ENCODE measurements at places on chromosomes 2 and 18.

DNA sequence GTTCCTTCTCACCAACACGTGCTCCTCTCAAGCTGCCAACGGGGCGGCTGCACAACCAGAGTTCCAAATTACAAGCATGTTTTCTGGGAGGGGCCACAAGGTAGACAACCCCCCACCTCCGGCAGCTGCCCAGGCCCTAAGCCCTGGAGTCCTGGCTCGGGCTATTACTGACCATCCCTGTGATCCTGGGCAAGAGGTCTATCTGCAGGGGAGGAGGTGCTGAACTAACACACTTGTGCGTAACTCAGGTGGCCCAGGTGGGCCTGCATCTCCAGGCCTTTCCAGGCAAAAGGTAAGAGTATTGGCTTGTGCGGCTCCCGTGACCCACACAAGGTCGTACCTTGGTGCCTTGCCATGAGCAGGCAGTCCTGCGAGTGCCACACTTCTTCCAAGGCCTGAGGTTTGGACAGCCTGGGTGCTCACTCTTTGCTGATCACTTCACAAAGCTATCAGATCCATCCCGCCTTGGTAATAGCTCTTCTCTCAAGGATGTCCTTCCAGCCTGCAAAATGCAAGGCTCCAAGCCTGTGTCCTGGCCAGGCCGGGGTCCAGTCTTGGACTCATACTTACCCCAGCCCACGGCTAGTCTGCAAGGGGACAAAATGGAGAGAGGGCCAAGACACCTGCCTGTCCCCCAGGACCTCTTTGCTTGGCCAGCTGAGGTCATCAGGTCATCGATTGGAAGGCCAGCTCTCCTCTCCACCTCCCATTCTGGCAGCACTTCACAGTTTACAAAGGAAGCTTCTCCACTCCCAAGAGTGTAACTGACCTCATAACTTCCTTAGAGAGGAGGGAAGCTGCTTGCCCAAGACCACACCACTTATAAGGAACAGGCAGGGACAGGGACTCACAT lies 33.9 kb downstream of the ADRA2B start:
- no peak for DNase-seq

DNA sequence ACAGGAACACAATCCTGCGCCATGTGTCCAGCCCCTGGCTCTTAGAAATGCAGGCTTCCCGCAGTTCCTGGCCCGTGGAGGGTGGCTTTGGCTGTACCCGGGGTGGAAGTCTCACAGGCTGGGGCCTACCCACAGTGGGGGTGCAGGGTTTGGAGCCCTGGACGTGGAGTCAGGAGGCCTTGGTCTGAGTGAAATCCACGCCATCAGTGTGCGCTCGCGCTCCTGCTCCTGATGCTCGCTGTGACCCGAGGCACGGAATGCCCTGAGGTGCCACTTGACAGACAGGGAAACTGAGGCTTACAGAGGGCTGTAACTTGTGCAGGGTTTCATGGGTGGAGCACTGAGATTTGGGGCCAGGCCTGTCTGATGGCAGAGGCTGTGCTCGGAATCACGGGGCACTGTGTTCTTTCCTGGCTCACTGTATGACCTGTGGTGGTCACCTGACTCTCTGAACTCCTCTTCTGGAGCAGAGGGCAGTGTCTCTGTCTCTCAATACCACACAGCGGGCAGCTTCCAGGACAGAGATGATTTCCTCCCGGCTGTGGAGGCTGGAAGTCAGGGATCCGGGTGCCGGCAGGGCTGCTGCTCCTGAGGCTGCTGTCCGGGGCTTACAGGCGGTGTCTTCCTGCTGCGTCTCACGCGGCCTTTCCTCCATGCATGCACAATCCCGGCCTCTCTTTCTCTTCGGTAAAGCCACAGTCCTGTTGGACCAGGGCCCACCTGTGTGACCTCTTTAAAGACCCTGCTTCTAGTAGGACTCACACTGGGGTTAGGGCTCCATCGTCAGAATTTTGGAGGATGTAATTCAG lies 25.9 kb upstream of the ALLC start:
- DNase-seq, result no peak

- no peak for DNase-seq
These were observed 38.7 kb downstream of the E2F6 start for GRCh38 chr2:11427224-11427623.

- DNase-seq, result no peak
These were observed 77.9 kb upstream of the SLC66A3 start for GRCh38 chr2:11077411-11077810.

GRCh38 chr2:96928277-96928781 lies 58.1 kb downstream of the FAM178B start:
- DNase-seq, result no peak

DNA sequence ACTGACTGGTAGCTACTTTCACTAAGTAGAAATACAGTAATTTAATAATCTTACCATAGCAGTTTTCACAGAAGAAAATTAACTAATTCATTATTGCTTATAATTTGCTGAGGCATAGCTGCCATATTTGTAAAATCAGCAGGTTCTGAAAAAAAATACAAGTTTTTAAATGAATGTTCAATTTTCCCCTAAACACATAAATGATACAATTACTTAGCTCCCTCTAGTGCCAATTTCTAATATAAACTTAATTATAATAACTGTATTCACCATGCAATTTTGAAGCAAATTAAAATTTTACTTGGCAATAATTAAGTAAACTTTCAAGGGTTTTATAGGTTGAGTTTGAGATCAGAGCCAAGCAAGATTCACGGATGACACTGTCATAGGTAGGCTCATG lies 1321.6 kb upstream of the ACVR2A start:
- DNase-seq, result no peak

GRCh38 chr18:24185805-24186204 lies 46.9 kb downstream of the CABYR start:
- DNase-seq, result no peak

- DNase-seq, result no peak
These were observed 39.8 kb upstream of the SPTBN1 start for GRCh38 chr2:54416166-54416813.

DNA sequence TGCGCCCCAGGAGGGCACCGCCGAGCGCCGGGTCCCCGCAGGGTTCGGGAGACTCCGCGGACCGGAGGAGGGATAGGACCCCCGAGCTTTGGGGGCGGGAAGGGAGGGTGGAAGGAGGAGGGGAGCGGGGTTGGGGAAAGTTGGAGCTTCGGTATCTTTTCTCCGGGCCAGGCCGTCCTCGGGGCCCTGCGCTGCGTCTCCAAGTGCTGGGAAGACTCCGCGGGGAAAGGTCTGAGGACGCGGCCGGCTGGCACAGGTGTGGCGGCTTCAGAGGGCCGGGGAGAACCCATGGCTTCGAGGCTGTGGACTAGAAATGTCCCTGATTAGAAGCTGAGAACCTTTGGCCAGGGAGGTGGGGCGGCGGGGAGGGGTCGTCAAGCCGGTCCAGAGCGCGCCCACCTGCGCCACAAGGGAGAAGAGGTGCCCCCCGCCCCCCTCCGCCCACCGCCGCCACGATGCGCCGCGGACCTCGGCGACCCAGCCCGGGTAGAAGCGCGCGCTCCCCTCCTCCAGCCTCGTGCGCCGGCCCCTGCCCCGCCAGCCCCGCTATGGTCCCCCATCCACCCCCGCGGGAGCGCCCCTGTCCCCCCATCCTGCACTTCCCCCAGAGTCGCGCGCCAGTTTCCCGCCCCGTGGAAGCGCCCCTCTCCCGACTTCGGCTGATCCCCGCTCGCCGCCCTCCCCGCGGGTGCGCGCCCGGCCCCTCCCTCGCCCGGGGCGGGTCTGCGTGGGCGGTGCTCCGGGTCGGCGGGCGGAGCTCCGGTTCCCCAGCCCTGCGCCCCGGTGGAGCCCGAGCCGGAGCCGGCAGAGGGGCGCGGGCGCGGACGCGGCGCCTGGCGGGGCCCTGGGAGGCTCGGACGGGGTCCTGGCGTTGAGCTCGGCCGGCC lies at the start of gene SNTG2:
Gene SNTG2 (plus strand): TSS at position 770 of the 887 bp plus-strand sequence. CDS start 148 bp downstream, outside the sequence.
- no peak for DNase-seq

- DNase-seq, result no peak
These were observed 46.6 kb upstream of the HNRNPA3 start for GRCh38 chr2:177165721-177166711.

DNA sequence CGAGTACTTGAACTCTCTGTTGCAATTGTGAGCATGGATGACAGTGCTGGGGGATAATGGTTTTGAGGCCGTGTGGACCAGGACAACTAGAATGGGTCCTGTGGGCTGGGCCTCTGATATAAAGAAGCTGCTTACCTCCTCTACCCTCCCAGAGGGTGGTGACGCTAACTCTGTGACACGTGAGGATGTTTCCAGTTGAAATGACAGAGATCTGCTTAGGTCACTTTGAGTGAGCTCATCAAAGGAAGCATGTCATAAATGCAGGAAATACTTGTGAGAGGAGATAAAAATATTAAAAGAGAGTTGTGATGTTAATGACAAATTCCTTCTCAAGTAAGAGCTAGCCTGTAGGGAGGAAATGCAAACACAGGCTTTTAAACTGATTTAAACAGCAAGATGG lies 16.4 kb downstream of the RMC1 start:
- no peak for DNase-seq

DNA sequence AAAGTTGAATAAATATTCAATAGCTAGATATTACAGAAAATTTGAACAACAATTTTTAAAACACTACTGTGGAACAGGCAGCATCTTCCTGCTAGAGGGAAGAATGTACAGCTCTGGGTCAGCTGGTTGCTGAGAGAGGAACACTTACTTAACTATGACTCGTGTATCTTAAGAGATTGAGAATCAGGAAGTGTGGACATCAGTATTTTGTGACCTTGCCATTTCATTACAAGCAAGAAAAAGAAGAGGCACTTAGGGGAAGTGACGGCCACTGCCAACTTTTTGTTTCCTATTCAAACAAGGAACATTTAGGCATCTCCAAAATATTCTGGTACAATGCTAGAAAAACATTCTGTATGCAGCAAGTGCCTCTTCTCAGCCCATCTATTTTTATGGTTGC lies 45.9 kb downstream of the ITPRID2 start:
- DNase-seq, result no peak

DNA sequence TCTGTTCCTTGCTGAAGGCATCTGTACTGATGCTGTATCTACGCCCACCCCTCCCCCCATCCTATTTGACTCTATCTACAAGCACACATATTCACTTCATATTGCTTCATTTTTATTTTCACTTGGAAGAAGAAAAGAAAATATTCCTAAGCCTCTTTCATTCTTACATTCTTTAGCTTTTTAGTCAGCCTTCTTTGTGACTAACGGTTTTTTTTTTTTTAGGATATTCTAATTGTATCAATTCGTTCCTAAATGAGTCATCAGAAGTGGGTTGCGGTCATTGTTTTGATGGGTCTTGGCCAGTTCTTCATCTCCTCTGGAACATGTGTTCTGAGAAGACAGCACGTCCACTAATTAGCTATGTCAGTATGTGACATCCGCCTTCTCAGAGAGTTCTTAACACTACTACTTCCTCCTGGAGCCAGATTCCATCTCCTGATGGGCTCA lies 88.7 kb downstream of the MYO1B start:
- DNase-seq, result no peak

DNA sequence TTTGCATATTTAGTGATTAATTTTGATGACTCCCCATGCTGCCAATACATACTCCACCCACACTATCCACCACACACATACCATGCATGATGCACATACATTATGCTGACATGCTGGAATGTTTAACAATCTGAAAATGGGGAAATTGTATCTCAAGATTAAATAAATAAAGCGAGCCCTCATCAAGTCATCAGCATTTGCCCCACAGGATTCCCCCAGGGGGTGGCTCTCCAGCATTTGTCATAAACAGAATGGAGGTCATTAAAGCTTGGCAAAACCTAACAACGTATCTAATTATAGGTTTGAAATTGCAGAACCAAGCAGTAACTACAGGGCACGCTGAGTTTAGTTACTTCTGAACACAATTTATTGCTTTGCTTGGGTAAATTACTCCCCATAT lies 141.2 kb upstream of the TACR1 start:
- no peak for DNase-seq

DNA sequence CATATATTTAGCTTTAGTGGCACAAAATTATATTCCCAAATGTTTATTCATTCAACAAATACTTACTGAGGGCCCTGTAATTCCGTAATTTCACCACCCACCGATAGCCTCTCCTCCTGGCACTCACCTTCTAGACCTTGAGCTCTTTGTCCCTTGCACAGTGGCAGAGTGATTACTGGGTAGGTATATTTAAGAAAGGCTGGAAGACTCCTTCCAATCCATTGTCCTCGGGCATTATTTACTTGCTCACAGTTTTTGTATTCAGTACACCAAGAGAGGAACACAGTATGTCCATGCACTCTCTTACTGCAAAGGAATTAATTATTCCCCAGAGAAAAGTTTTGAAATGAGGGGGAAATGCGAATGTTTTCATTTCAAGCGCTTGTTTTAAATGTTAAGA lies 1.1 kb upstream of the CDCA7 start:
- no peak for DNase-seq

DNA sequence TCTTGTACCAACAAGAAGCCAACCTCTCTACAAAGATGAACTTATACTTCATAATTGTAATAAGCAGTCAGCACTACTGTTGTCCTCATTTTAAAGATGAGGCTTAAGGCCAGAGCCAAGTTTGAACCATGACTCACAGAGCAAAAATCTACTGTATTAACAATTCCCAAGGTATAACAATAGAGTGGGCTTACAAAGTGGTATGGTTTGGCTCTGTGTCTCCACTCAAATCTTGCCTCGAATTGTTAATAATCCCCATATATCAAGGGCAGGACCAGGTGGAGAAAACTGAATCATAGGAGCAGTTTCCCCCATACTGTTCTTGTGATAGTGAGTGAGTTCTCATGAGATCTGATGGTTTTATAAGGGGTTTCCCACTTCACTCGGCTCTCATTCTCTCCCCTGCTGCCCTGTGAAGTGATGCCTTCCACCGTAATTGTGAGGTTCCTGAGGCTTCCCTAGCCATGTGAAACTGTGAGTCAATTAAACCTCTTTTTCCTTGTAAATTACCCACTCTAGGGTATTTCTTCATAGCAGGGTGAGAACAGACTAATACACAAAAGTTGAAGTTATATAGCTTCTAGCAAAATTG lies 19.5 kb downstream of the MRPL44 start:
- DNase-seq, result no peak

DNA sequence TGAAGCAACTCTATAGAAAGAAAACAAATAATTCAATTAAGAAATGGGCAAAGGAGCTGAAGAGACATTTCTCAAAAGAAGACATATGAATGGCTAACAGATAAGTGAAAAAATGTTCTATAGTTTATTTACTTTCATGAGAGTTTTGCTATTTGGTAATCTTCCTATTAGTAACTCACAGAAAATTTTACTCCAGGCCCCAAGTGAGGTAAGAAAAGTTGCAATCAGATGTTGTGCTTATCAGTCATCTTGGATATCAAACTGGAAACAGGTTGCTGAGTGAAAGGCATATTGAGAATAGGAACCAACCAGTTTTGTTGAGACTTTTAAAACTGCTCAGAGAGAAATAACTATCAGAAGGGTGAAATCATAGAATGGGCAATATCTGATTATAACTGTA lies 1179.0 kb upstream of the ACVR2A start:
- DNase-seq, result no peak

- peak; percentile 12 for DNase-seq
These were observed 2.5 kb downstream of the IGFBP5 start for GRCh38 chr2:216692636-216693413.
